ENCODE measurements at places on chromosomes 6 and 20.

DNA sequence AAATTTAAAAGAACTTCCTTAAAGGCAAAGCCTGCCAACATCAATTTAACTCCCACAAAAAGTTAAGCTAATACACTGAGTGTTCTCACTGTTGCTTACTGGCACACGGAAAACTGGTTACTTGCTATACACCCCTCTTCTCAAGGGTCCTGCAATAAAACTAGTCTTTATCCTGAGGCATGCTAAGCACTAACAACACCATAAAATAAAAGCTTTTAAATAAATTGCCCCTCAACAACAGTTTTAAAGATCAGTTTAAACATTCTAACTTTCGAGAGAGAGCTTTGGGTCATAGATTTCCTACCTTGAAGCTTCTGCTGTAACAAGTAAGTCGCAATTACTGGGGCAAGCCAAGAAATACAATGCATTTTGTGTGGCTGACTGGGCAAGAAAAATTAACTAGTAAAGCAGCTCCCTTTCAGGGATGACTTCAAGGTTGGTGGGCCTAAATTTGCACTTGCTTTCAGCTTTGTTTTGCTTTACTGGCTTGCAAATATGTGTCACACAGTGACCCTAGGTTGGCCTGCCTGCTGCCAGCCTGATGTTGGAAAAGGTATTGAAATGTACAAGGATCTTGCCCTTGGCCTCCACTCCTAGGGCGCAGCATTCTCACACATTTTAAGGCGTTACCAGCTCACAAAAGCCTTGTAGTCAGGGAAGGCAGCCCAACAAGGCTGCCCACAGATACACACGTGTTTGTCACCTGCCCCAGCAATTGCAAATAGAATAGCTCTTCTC, 4.0 kb upstream of the HEY2 start:
- no peak for DNase-seq

GRCh38 chr6:8277769-8278168, 157.6 kb downstream of the SLC35B3 start:
- DNase-seq: no peak

DNA sequence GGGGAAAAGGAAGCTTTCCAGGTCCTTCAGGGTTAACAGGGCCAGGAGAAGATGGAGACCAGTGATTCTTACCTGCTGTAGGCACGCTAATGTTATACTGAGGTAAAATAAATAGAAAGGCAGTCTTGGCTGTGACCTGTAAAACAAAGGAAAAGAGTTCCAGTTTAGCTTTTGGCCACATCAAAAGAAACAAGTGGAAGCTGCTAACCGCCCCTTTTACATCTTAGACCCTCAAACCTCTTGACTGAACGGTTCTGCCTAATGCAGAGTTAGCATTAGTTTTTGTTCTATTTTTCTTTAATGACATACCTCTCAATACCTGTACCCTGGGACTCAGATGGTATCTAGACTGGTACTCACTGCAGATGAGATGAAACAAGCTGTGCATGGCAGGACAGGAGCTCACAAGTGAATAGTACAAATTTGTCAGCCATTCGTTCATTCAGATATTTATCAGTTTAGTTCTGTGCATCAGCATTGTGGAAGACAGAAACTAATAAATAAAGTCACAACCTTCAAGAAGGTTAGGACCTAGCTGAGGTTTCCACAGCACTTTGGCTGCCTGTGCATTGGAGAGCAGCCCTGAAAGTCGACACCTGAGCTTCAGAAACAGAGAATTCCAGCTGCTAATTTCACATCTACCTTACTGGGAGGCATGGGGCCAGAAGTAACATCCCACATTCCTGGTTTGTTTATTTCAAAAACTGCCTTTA, 41.0 kb downstream of the TRAM2 start:
- DNase-seq: no peak

- DNase-seq: no peak
These were observed 111.0 kb downstream of the TBXT start for GRCh38 chr6:166056637-166057036.

DNA sequence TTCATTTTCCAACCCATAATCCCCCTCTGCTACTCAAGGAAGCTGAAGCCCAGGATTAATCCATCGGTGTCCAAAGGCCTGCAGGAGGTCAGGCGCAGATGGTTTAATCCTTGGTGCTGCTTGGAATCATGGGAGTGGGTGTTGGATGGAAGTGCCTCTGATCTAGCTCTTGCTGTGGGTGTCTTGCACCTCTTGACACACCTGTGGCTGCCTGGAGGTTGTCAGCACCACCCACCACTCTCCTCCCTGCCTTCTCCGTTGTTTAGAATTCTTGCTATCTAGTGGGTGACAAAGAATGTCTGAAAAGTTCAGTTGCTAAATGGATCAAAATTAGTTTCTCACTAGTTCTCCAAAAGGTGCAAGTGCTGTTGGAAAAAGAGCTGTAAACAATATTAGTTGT, 1074.4 kb upstream of the FLRT3 start:
- DNase-seq: no peak

DNA sequence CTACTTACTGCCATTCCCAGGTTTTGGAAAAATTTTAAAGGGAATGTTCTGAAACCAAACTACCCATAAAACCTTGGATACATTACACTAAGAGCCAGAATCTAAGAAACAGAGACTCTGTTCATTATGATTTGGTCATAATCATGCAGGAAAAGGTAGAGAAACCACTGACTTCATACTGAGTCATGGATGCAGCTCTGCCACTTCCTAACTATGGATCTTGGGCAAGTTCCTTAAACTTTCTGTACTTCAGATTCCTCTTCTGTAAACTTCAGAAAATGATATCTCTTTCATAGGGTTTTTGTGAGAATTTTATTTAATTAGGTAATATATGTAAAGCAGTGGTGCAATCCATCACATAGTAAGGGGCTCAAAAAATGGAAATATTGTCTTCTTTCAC, 20.0 kb downstream of the PLA2G7 start:
- DNase-seq: peak; percentile 52

DNA sequence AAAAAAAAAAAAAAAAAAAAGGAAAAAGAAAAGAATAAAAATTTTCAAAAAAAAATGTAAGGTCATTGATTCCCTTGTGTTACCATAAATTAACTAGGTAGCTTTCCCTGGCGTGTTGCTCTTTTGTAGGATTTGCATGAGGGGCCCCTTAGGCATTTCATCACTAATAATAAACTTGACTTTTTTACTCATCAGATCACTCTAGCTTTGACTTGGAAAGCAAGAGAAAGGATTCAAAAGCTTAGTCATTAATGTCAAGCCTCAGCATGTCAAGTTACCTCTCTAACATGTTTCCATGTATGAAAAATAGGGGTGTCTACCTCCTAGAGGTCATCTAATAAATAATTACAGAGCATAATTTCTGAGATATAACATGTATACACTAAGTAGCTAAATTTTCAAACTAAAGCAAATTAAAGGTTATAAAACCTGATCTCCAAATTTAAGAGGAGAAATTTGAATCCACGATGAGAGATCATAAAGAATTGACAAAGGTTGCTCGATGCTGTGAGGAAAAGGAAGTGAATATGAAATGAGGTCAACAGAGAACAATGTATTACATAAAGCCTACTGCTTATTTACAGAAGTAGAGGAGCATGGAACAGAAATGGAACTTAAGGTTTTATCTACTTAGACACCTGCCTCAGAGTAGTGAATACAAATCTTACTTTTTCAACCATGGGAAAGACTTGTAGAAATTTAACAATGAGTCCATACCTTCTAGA, 86.8 kb downstream of the ARHGAP18 start:
- DNase-seq: no peak

- DNase-seq: no peak
These were observed 54.9 kb downstream of the CDH4 start for GRCh38 chr20:61306937-61307475.

- DNase-seq: peak; percentile 85
These were observed 489.8 kb upstream of the MANEA start for GRCh38 chr6:95087394-95088097.

DNA sequence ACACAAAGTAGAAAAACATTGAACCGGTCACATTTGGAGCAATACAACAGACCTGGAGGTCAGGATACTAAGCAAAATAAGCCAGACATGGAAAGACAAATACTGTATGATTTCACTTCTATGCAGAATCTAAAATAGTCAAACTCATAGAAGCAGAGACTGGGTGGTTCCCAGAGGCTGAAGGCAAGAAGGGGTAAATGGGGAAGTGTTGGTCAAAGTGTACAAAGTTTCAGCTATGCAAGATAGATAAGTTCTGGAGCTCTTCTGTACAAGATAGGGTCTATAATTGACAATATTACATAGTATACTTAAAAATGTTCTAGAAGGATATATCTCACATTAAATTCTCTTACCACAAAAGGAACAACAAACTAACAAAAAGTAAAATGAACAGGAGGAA, 70.3 kb downstream of the TMEM244 start:
- no peak for DNase-seq

DNA sequence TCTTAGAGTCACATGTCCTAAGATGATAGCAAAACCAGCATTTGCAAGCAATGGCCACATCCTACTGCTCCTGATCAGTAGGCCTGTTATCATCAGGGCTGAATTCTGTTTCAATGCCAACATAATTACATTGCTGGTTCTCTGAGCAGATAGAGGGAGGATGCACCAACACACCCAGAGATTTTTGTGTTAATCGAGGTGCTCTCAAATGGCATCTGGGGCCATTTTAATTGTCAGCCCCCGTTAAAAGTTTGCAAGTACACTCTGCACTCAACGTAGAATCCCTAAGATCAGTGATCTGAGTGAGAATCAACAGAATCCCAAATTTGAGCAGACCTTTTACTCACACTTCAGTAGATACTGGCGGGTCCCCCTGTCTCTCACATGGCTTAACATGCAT, 24.8 kb downstream of the ADTRP start:
- no peak for DNase-seq

GRCh38 chr20:59148701-59149493, 14.7 kb upstream of the ZNF831 start:
- no peak for DNase-seq

DNA sequence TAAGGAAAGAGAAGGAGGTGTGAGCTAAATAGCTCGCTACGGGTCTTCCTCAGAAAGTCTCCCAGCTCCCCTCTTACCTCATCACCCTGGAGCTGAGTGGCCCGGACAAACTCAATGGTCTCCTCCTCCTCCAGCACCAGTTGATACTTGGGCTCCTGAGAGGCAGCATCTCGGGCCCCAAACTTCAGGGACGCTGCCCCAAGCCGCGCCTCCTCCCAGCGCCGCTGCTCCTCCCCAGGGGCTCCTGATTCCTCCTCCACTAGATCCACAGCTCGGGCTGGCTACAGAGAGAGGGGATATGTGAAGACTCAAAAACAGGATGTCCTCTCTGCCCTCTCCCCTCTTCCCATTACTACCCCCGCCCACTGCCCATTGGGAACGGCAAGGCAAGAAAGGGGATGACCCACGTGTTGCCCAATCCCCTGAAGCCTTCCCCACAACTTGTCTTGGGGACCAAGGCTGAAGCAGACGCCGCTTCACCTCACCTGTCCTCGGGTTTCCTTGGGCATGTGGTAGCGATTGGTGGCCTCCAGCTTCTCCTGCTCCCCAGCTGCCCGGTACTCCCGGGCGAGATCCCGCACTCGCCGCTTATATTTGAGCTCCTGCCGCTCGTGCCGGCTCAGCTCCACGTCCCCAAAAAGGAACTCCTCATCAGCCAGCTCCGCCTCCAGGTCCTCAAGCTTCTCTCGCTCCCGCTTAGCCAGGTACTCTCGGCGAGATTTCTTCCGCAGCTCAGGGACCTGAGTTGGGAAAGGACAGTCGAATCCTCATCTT, 7.6 kb downstream of the DHX16 start:
- DNase-seq: no peak

GRCh38 chr6:82066991-82067411, 180.5 kb downstream of the IBTK start:
- DNase-seq: no peak

- DNase-seq: no peak
These were observed 5.4 kb downstream of the SYS1 start for GRCh38 chr20:45368221-45368980.

- no peak for DNase-seq
These were observed 39.6 kb downstream of the RAB44 start for GRCh38 chr6:36737043-36737785.

GRCh38 chr6:44956396-44956795, 371.7 kb upstream of the RUNX2 start:
- DNase-seq: no peak

- no peak for DNase-seq
These were observed 169.9 kb downstream of the QRSL1 start for GRCh38 chr6:106799031-106799894.

DNA sequence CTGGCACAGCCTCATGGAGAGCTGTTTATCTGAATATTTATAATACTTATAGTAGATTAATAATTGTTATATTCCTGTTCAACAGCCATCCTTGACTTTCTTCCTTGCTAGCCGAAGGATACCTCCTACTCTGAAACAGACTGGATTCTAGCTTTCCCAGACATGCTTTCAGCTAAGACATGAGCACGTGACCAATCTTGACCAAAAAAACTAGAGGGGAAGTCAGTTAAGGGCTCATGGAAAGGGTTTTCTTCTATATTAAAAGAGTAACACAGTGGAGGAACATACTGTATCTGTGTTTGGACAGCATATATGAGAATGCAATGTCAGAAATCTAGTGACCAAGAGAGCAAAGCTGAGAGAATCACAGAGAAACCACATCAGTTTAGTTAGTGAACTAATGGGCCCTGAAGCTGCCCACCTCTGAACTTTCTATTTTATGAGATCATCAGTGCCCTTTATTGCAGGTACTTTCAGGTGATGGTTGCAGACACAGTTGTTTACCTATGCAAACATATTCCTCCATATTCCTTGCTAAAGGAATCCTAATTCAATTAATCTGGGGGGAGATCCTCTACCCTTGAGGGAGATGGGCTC, 140.4 kb upstream of the SLC24A3 start:
- DNase-seq: no peak

Data from RKO (cell line).